ENCODE measurements at places on chromosomes 13 and 19.
A peak's percentile ranks its signal among the peaks of the same experiment; 100 is the strongest.

DNA sequence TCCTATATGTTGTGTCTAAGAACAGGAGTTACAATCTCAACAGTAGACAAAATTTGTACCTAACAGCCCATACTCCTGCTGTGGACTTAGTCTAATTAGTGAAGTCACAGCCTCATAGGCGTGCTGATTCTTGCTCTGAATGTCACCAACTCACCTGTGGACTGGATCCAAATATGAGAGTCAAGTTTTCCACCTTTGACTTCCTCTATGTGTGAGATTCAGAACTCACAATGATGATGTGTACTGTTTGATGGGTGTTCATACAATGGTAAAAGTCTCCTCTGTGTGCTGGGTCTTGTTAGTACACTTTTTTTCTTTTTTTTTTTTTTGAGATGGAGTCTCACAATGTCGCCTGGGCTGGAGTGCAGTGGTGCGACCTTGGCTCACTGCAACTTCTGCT is 7.8 kb upstream of the ZNF91 start:
- no peak for DNase-seq

DNA sequence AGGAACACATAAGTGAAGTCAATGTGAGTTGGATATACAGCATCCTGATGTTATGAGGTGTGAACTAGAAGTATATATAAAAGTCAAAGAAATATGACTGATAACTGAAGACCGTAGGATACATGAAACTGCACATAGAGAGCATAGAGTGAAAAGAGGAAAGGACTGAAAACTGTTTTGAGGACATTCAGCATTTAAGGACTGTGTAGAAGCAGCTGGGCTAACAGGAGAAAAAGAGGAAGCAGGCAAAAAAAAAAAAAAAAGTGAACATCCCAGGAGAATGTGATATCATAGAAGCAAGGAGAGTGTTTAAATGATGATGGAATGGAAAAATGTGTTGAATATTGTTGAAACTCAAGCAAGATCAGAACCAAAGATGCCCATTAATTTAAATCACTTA is 363.5 kb downstream of the PCDH20 start:
- DNase-seq: no peak

DNA sequence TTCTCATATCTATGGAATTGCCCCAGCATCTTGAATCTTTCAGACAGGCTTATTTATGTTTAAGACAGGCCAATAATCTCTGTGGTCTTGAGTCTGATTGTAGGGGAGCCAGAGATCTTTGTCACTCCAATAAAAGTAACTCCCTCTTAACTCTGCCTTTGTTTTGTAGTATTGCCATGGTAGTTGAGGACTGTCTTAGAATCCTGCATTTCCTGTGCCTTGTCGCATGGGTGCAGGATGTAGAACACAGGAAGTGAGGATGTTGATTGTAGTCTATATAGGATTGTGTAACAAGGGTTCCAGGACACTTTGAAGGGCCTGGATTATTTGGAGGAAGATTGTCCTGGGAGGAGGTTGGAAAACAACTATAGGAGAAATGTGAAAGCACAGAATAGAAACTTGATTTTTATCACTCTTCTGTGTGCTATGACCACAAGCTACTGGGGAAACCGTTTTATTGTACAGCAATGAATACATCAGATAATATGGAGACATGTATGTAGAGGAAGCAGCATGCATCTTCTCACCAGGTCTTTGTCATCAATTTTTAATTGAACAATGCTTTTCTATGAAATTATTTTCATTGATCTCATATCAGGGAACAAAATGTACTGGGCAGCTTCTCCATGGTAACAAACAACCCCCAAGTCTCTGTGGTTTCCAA is 411.7 kb downstream of the FGF9 start:
- no peak for DNase-seq

GRCh38 chr13:28983641-28984040 is 163.5 kb downstream of the MTUS2 start:
- no peak for DNase-seq

DNA sequence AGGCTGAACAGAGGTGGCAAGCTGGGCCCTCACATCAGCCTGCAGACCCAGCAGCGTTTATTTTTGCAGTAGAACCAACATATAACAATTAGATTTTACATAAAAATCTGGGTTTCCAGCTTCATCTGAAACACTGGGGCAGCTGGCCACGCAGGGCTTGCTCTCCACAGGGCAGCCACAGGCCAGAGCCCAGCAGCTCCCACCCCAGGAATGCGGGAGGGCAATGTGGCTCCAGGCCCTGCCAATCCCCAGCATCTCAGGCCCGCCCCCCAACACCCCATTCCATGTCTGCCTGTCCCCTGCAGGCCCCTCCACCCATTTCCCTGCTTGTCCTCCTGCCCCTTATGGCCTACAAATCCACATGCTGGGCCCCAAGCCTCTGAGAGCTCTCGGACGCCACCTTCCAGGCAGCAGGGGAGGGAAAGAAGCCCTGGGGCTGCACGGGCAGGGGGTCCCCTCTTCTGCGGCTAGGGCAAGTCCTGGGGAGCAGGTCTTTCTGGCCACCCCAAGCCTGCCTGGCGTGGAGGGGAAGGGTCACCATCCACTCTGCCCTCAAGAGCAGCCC is 15.0 kb upstream of the VSTM2B start:
- DNase-seq: no peak

DNA sequence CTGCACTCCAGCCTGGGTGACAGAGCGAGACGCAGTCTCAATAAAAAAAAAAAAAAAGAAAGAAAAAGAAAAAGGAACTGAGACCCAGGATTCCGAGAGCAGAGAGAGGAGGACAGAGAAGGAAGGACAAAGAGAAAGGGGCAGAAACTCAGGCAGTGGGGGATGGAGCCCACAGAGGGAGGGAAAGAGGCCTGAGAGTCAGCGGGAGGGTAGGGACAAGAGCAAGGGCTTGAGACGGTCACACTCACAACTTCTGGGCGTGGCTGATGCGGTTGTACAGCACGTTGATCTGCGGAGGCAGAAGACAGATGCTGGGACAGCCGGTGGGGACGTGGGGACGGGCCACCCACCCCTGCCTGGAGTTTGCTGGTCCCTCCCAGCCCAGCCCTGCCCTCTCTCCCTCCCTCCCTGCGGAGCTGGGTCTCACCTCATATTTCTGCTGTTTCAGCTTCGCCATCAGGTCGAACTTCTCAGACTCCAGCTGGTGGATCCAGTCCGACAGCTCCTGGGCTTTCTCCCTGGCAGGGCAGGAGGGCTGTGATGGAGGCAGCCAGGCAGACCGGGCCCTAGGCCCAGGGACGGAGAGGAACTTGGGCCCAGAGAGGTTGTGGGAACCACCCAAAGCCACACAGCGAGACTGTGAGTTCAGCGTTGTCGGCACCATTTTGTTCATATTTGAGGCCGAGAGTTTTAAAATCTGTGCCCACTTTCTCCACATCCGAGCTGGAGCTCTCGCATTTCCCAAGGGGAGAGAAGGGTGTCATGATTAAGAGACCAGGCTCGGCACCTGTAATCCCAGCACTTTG is 15.2 kb downstream of the TNNT1 start:
- DNase-seq: no peak

DNA sequence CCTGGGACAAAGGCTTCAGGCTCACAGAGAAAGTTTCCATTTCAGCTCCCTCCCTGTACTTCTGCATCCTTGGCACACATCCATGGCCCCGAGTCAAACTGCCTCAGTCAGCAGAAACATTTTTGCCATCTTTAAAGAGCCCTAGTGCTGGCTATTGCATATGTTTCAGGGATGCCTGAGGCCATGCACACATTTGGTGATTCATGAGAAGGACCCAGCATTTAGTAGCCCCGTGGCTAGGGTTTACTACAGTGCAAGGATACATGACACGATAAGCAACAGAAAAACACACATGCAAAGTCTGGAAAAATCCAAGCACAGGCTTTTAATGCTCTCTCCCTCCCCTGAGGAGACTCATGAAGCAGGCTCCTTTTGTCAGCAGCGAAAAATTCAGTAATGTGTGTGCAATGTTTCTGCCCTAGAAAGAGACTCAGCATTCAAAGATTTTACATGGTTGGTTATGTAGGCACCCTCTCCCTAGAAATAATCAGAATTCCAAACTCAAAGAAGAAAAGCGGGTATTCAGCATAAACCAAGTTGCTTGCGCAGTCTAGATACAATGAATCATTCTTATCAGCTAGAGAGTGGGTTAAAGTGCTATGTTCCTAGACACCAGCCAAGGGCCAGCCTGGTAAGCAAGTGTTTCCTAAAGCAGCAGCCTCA is 17.6 kb downstream of the ACOD1 start:
- peak; percentile 97 for DNase-seq

Measured in SK-MEL-5 (cell line).